Psoas muscle (tissue), 8 donors: ENCODE measurements at places on chromosomes 5 and 9. TPM values are rescaled to one million over a fixed set of nuclear protein-coding genes. Genes with fewer than 3 reads are reported as not detected.

Gene N4BP3
- 1.6 TPM for total RNA-seq

Gene KCNIP1
- total RNA-seq, result not detected

Gene LTC4S
- total RNA-seq, result 1.7 TPM

Gene LECT2
- not detected for total RNA-seq

Gene DNAH5
- 0.05 TPM for total RNA-seq

Gene IFNE
- not detected for total RNA-seq

Gene ADRA1B
- 0.50 TPM for total RNA-seq

Gene WNT8A
- not detected for total RNA-seq

Gene FGF10
- total RNA-seq, result 0.86 TPM

Gene TRIM7
- total RNA-seq, result 18.5 TPM

GRCh38 chr9:27043176-27043575, 37.7 kb upstream of the LRRC19 start:
- no peak for DNase-seq

DNA sequence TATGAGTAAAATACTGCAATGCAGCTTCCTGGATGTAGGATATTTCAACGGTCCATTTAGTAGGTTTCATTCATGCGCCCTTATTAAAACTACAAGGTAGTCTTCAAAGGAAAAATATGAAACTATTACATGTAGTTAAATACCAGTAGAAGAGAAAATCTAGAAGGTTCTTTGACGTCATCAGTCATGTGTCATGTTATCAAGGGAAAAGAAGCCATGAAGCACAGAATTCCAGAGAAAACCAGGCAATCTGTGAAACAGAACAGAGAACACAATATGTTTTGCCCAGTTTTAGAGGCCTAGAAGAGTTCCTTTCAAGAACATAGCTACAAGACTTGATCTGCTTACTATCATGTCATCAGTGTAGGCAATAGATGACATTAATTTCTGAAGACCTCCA, 38.4 kb downstream of the BNC2 start:
- DNase-seq, result no peak

DNA sequence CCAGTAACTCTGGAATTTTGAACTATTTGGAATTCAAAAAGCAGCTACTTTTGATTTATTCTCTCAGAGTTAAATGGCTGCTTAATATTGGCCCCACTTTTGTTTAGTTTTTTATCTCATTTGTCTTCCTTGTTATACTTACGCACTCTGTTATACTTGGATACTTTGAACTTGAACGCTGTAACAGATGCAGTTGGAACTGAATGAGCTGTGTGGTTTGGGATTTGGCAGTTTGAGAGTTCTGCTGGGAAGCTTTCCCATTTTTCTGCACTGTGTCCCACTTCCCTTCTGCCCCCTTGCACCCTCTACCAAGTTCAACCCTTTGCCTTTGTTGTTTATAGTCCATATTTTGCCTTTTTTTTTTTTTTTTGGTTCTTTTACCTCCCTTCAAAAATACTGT, 3.8 kb downstream of the RHOBTB3 start:
- no peak for DNase-seq

DNA sequence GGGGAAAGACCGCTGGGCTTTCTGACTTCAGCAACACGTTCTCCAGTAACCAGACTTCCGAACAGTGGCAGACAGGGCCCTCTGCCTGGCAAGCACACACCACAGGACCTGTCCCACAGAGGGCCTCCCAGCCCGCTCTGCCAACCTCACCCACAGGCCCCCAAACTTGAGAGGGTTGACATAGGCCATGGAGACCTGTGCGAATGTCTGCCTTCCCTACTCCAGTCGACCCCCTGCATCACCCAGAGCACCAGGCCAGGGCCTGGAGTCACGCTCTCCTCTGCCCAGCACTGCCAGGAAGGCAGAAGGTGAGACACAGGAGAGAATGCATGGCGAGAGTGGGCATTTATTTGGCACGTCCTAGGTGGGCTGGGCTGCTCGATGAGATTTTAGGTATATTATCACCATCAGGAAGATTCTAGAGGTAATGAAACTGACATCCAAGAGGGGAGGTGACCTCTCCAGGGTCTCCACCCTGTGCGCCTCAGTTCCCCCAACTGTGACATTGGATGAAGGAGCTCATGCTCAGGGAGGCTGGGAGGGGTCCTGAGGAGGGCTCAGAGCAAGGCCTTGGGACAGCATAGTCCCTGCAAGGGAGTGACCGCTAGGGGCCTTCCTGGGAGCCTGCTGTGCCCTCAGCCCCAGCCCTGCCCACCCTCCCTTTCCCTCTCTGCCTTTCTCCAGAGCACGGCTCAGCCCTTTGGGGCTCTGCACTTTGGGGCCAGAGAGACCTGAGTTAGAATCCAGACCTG, 54.9 kb downstream of the DUSP1 start:
- DNase-seq, result no peak

DNA sequence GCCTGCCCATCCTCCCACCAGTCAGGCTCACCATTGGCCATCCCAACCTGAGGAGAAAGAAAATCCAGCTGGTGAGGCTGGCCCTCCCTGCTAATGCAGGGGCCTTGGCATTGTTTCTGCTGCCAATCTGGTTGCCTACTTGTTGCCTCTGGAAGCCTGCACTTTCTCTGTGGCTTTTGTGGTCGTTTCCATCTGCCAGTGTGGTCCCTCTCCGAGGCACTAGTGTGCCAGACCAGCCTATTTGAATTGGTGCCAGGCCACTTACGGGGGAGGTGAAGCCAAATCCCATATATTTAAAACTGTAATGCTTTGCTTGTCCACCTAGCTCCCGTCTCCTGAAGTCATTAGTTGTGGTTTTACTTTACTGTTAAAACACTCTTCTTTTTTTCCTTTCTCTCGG, 213.4 kb upstream of the ADAMTSL1 start:
- DNase-seq, result no peak

GRCh38 chr5:80172067-80172695, 83.7 kb downstream of the SERINC5 start:
- no peak for DNase-seq

DNA sequence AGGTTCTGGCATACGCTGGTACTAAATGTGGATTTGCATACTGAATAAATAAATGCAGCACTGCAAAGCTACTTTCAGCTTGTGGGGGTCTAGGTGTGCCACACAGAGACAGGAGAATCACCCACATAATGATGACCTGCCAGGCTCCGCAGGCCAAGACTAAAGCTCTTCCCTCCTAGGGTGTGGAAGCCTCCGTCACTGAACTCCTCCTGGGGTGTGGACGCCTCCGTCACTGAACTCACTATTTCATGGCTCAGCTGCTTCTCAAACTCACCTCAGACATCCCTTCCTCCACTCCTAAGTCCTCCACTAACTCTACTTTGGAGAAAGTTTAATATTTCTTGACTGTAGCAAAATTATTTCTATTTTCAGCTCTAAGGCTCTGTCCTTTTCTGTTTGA, 65.3 kb upstream of the GOLPH3 start:
- no peak for DNase-seq

DNA sequence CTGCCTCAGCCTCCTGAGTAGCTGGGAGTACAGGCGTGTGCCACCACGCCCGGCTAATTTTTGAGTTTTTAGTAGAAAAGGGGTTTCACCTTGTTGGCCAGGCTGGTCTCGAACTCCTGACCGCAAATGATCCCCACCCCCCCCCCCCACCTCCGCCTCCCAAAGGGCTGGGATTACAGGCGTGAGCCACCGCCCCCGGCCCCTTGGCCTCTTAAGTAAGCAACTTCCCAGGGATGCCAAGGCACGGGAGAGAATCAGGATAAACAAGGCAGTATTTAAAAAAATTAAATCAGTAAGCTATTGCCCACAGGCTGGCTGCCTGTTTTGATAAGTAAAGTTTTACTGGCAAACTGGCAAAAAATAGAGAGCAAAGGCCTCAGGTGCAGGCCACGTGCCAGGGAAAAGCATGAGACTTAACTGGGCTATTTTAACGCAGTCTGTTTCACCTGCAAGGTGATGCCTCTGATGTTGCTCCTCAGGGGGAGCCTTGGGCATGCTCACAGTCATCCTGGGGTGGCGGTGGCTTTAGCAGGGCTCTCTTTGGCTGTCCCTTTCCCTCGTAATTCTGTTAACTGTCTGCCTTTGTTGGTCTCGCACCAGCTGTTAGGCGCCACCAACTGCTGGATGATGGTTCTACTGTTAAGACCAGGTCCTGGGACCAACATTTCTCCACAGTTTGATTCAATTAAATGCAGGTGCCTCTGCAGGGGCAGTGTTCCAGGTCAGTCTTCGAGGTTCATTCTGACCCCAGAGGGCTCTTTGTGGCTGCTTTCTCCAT, 19.4 kb upstream of the RNF130 start:
- DNase-seq, result no peak

DNA sequence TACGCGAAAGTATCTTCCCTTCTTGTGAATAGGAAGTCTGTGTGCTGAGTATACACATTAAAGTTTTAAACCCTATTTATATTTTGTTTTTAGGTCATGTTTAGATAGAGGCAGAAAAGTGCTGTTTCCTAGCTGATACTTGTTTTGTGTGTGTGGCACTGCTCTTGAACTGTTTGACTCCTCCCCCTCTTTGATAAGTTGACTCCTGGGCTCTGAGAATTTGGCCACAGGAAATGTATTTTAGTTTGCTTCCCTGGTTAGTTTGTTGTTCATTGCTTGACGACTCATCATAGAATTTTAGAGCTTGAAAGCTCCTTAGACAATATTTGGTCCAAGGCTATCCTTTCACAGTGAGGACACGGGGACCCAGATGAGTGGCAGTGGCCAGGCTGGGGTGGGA, 2.0 kb upstream of the CDC14B start:
- DNase-seq, result no peak

GRCh38 chr9:101173907-101174306, 145.4 kb downstream of the PLPPR1 start:
- no peak for DNase-seq

DNA sequence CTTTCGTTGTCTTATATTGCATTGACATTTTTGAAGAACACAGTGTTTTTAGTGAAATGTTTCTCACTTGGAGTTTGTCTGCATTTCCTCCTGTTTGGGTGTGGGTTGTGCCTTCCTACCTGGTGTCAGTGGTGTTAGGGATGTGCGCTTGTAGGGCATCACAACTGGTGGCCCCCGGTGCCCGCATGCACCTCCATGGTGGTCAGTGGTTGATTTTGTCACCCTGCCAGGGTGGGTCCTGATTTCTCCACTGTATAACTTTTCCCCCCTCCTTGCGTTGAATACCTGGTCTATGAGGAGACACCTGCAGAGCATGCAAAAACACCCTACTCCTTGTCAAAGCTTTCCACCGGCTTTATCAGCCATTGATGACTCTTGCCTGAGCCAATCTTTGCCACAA, 132.9 kb downstream of the BARX1 start:
- DNase-seq, result no peak

- DNase-seq, result no peak
These were observed 25.9 kb downstream of the QRFP start for GRCh38 chr9:130870491-130871381.

GRCh38 chr9:2016408-2017330, 1.5 kb downstream of the SMARCA2 start:
- DNase-seq, result peak; percentile 83

GRCh38 chr5:95562282-95562681, 7.4 kb downstream of the ARSK start:
- DNase-seq, result no peak

DNA sequence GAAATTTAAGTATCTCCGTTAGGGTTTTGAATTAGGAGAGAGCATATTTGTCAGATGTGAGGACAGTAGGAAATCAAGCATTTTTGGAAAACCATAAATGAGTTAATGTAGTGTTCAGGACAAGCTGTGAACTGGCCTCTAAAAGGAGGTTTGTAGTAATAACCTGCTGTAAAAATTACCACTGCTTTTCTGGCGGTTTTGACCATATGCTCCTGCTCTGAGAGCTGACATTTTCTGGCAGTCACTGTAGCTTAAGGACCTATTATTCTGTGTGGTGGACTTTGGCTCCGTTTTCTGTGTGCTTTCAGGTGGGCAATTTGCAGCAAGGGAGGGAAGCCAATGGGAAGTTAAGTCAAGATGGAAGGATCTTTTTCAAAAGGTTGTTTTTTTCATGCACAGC, 111.1 kb downstream of the SGCD start:
- no peak for DNase-seq

DNA sequence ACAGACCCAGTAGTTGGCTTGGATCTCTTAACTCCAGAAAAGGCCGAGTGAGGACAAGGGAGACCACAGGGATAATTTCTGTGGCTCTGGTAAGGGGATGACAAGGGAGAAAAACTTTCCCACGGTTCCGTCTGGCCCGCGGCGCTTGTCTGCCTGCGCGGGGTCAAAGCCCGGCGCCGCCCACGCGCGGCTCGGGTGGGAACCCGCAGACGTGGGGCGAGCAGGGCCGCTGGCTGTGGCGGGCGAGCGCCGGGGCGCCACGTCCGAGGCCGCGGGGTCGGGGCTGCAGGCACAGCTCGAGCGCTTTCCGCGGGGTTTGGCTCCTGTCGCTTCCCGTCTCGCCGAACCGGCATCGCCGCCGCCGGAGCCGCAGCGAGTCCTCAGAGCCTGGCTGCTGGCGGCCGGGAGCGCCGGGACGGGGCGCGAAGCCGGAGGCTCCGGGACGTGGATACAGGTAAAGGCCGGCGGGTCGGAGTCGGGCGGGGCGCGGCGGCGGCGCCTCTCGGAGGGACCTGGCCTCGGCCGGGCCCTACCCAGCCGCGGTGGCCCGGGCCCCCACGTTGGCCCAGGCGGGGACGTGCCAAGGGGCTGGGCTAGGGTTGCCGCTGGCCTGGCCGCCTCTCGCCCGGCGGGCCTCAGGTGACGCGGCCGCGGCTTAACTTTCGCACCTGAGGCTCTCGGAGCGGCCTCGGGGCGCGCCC, at the start of gene RNF180:
Gene RNF180, plus strand, starts transcription at position 344 of the 701 bp plus-strand sequence. CDS start 34,965 bp downstream, outside the sequence.
- DNase-seq, result peak; percentile 48

DNA sequence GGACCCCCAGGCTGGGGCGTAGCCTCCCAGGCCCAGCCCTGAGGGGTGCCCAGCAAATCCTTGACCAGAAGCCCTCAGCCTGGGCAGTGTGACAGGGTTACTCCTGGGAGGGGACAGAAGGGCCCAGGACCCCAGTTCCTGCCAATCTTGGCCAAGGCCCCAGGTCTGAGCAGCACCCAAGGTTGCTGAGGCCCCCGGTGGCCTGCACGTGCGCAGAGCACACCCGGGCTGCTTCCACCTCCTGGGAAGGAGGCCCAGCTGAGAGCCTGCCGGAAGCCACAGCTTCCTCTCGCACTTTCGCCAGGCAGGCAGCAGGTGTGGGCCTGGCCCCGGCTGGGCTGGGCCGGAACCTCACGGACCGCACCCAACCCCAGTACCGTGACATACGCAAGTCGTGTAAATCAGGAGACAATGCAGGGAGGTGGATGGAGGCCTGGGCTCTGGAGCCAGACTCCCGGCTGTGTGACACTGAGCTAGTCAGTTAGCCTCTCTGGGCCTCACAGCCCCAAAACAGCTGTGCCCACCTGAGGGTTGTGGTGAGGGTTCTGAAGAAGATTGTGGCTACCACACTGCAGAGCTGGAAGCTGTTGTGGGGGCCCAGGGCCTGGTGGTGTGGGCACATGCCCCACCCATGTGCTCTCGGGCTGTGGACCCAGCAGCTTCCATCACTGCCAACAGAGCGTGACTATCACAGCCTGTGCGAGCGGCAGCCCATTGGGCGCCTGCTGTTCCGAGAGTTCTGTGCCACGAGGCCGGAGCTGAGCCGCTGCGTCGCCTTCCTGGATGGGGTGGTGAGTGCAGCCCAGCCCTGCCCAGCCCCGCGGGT, 5.1 kb downstream of the GRK6 start:
- DNase-seq, result peak; percentile 63

- peak; percentile 40 for DNase-seq
These were observed 42.8 kb downstream of the NEURL1B start for GRCh38 chr5:172683645-172684471.

- no peak for DNase-seq
These were observed 112.2 kb downstream of the MTX3 start for GRCh38 chr5:79878721-79879336.
